Stimulated activated CD8-positive, alpha-beta memory T cell treated with anti-CD3 and anti-CD28 coated beads, Interleukin-2, amount 100 ng/mL, for 1 hour (primary cell): ENCODE measurements at places on chromosomes 12 and 14.

DNA sequence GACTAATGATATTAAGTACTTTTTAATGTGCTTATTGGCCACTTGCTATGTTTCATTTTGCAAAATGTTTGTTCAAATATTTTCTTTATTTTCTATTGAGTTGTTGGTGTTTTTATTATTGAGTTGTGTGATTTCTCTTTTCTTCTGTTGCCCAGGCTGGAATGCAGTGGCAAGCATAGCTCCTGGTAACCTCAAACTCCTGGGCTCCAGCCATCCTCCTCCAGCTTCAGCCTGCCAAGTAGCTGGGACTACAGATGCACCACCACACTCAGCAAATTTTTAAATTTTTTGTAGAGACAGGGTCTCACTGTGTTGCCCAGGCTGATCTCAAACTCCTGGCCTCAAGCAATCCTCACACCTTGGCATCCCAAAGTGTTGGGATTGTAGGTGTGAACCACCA is 199.2 kb downstream of the NOVA1 start:
- no peak for DNase-seq

- no peak for DNase-seq
These were observed 123.0 kb downstream of the SLC38A4 start for GRCh38 chr12:46702581-46703344.

GRCh38 chr12:126418400-126418799 is 1353.2 kb downstream of the AACS start:
- DNase-seq: no peak

- DNase-seq: no peak
These were observed 95.0 kb downstream of the RFLNA start for GRCh38 chr12:124389725-124390441.

GRCh38 chr14:97224016-97224415 is 426.8 kb downstream of the VRK1 start:
- DNase-seq: no peak

GRCh38 chr12:104682790-104683279 is 226.1 kb downstream of the CHST11 start:
- DNase-seq: peak; percentile 33

DNA sequence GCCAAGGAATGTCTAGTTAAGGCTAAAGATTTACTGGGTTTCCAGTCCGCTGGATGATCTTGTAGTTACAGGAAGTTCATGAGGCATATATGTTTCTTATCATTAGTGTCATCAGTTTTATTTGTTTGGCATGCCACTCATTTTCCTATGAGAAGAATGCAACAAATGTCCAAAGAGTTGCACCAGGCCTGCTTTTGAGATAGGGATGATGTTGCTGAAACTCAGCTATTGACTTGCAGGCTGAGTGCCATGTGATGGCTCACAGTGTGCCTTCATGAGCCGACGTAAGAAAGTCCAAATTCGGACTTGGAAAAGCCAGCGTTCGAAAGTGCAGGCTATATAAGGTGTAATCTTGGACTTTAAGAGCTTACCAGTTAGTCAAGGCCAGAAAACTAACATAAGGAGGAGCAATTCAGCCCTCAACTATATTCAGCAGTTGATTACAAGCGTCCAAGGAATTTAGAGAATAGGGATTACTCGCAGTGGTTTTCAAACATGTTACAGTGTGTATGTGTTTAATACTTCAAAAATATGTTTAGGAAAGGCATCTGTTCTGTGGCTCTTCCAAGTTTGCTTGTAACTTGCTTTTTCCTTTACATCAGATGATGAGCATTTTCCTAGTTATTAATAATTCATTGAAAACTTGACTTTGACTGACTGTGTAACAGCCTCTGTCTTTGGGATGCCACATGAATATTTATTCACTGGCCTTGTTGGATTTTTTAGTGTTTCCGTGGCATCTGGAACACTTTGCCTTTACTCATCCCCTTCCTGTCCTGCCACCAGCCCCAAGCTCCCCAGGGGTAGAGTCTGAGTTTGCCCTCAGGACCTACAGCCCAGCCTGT is 101.3 kb downstream of the LGMN start:
- no peak for DNase-seq

DNA sequence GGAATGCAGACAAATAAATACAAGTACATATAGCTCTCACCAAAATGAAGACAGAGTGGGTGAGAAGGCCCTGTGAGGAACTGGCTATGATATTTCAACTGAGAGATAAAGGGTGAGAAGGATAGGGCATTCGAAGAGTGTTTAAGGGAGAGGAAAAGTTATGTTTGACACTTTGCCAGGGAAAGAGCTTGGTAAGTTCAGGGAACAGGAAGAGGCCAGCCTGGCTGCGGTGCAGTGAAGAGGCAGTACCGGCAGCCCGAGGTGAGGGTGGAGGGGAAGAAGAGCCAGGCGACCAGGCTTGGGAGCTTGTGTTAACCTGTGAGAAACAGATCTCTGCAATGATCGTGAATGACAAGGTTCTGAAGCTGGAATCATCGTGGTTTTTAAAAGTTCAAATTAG is 84.7 kb upstream of the RFX4 start:
- DNase-seq: no peak

DNA sequence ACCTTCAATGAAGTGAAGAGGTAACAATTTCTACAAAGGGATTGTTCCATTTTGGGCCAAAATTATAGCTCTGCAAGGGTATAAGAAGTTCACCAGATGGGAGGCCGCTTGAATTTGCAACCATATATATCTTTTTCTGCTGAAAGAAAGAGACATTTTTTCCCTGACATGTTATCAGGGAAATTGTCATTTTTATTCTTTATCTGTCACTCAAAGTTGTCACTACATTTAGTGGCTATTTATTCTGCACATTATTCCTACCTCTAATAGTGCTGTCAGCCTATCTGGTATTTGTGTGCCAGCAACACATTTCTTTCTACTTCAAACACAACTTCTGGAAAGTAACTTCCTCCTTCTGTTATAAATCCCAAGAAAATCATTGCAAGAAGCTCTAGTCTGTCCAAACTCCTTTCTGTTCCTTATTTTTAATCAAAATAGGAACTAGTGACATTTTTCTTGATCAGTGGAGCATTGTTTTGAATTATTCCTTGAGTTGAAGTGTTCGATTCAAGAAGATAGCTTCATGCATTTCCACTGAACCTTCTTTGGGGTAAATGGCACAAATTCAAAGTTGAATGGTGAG is 137.9 kb upstream of the ATP2B1 start:
- DNase-seq: no peak

DNA sequence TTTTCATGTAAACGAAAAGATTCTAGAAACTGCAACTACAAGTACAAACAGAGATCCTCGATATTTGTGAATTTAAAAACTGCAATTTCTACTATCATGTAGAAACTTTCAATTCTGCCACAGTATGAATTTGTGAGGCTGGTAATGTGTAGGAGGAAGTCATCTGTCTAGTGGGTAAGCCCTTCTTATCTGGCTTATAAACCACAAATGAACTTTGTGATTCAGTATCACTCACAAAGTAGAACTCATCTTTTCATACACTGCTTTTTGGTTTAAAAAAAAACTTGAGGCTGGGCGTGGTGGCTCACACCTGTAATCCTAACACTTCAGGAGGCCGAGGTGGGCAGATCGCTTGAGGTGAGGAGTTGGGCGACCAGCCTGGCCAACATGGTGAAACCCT is 20.7 kb downstream of the GTF2A1 start:
- DNase-seq: no peak

DNA sequence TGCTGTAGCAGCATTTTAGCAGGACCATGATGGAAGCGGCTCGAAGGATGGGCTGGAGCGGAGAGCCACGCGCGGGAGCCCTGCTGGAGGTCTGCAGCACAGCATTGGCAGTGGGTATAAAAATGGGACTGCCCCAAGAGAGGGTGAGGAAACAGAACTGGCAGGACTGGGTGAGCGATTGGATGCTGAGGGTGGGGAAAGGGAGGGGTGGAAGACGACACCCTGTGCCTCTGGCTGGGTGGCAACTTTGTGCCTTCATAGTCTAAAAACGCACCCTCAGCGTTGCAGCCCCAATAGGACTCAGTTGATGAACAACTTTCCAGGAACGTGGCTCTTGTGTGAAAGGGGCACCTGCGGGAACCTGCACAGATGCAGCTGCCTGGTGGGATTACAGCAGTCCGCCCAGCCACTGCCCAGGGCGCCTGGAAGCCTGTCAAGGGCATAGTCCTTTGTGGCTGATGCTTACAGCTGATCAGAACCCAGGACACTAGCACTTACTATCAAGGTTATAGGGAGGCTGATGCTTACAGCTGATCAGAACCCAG is 73.0 kb downstream of the NINJ2 start:
- no peak for DNase-seq

DNA sequence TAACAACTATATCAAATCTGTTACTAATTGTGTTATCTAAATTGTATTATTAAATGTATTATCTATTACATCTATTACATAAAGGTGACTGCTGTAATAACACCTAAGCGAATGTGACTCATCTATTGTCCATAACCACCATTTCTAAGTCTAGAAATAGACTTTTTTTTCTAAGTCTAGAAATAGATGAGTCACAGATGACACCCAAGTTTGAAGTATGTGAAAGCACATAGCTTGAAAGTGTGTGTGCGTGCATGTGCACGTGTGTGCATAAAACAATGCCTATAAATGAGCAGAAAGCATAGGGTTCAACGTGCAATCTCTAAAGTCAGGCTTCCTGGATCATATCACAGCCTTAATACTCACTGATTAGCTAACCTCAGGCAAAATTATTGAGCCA is 451.3 kb upstream of the USP15 start:
- DNase-seq: no peak

DNA sequence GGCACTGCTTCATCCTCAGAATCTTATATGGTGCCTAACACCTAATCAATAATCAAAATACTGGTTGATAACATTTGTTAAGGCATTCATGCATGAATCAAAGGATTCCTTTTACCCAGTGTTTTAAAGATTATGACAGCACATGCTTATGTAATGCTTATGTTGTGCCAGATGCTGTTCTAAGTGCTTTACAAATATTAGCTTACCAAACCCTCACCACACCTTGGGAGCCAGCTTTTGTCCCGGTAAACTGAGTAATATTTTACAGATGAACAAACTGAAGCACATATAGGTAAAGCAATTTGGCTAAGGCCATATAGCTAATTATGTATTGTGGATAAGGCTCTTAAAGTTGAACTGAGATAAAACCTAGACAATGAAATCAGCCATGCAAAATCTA is 209.2 kb downstream of the ALX1 start:
- DNase-seq: no peak

GRCh38 chr12:81942594-81942993 is 183.4 kb upstream of the PPFIA2 start:
- no peak for DNase-seq

DNA sequence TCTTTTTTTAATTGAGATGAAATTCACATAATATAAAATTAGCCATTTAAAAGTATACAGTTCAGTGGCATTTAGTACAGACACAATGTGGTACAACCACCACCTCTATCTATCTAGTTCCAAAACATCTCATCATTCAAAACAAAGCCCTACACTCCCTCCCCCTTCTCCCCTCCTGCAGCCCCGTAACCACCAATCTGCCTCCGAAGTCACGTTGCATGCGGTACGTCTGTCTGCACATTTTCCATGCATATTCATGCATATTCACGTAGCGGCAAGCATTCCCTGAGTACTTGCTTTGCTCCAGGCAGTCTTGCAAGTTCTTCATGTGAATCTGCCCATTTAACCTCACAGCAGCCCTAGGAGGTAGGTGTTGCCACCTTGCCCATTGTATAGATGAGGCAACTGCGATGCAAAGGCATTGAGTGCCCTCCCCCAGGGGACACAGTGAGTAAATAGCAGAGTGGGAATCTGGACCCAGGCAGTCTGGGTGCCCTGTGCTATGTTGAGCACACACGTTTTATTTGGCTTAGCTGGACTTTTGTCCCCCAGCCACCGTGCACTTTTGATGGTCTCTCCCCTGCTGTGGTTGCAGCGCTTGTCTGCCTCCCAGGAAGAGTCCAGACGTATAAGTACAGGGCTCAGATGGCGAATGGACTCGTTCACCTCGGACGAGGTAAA is 43.4 kb downstream of the RIN3 start:
- no peak for DNase-seq

DNA sequence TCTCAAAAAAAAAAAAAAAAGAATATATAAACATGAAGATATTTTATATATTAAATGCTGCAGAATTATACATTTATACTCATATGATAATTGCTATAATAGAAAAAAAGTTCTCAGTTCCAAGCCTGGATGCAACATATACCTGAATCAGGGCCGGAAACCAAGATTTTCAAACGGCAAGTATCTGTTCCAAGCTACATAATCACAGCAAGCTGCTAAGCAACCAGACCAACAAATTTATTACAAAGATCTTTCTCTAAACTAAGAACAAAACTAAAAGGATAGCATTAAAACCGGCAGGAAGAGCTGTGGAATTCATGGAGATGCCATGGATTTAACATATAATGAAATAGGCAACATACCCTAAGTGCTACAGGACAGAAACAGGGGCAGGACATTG is 7.1 kb downstream of the RACGAP1 start:
- no peak for DNase-seq

DNA sequence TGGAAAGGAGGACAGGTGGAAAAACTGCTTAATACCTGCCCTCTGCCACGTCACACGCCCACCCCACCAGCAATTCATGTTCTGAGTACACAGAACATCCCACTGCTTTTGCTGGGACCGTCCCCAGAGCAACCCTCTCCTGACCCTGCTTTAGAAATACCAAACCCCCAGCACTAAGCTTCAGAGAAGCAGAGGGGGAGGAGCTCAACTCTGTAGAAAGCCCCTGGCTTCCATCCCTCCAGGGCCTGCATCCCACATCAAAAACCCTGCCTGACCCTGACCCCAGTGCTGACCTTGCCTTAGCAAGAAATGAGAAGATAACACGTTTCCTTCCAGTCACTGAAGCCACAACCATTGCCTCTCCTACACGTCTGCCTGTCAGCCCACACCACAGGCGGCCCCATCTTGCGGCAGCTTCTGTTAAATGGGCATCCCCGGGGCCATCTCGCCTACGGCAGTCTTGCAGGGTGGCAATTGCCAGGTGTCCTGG is 19.7 kb downstream of the VDR start:
- DNase-seq: no peak

DNA sequence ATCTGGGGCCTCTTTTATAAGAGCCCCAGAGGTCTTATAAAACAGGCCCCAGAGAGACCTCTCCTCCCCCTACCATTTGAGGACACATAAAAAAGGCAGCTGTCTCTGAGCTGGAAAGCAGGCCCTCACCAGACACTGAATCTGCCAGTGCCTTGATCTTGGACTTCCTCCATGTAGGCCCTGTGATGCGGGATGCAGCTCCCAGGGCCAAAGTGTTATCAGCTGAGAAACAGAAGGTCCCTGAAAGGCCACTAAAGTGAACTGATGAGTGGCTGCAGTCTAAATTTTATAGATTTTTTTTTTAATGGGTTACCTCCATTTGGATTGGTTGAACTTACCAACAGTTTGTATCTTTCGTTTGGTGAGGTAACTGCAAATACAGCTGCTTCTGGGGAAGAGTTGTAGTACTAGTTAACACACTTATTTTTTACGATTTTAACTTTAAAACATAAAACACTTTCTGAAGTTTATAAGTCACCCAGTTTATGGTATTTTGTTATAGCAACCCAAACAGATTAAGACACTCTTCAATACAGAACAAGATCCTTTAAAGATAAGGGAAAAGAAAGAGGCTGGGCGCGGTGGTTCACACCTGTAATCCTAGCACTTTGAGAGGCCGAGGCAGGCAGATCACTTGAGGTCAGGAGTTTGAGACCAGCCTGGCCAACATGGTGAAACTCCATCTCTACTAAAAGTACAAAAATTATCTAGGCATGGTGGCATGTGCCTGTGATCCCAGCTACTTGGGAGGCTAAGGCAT is 5.6 kb upstream of the GUCY2C start:
- DNase-seq: no peak

- no peak for DNase-seq
These were observed 235.0 kb downstream of the ATP23 start for GRCh38 chr12:58176296-58176869.
